Kidney epithelial cell (primary cell): ENCODE measurements at places on chromosomes 3 and 15. TPM values are rescaled to one million over a fixed set of nuclear protein-coding genes. Genes with fewer than 3 reads are reported as not detected.

DNA sequence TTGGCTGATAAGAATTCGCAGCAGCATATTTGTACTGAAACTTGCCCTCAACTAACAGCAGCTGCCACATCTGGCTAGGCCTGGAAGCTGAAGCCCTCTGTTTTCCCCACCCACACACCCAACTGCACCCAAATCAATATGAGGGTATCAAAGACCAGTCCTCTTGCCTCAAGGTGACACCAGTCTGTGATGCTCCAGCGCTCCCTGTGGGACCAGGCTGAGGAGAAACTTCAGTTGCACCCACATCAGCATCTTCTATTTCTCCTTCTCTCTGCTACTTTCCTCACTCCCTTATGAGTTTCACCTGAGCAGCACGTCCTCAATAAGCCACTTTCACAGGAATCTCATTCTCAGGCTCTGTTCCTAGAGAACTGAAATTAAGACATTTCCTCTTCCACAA, 18.7 kb upstream of the GRAMD1C start:
- no peak for DNase-seq

ISLR2 gene
- total RNA-seq, result 1.0 and 1.2 TPM in 2 replicates

DOCK3 gene
- total RNA-seq, result 1.4 and 1.7 TPM in 2 replicates

DNA sequence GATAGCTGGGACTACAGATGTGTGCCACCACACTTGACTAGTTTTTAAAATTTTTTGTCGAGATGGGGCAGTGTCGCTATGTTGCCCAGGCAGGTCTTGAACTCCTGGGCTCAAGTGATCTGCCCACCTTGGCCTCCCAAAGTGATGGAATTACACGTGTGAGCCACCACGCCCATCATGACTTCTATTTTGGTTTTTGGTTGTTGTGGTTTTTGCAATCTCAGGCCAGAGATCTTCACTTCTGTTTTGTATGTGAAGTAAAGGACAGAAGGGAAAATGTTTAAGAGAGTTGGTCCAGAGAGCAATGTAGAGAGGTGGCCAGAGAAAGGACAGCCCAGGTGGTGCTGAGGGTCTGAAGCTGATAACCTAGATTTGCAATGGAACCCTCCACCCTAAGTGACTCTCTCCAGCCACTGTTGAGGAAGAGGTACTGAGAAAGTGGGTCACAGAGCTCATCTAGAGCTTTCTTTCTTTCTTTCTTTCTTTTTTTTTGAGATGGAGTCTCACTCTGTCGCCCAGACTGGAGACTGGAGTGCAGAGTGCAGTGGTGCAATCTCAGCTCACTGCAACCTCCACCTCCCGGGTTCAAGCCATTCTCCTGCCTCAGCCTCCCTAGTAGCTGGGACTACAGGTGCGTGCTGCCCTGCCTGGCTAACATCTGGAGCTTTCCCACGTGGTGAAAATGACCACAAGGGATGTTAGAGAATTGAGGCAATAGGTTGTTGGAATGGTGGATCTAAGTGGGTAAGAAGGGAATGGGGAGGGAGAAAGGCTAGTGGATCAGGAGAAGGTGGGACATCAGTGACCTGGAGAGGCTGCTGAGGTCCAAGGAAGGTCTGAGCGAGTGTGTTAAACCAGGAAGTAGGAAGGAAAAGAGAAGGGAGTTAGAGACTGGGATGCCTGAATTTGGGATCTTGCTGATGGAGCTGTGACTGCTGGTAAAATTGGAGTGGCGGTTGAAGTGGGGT, 22.4 kb upstream of the SEMA4B start:
- no peak for DNase-seq

DNA sequence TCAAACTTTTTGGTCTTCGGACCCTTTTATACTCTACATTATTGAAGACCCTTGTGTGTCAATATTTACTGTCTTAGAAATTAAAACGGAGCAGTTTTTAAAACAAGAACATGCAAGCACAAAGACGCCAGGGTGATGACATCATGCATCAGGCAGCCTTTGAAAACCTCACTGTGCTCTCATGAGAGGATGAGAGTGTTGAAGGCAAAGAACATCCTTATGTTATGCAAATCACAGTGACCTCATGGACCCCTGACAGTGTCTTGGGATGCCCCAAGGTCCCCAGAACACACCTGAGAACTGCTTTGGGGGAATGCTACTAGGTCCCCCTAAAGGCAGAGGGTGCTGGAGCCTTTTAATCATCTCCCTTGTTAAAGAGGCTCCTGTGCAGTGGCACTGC, 51.6 kb downstream of the CHDH start:
- DNase-seq, result no peak

THUMPD3 gene
- total RNA-seq, result 30.9 and 33.2 TPM in 2 replicates

DNA sequence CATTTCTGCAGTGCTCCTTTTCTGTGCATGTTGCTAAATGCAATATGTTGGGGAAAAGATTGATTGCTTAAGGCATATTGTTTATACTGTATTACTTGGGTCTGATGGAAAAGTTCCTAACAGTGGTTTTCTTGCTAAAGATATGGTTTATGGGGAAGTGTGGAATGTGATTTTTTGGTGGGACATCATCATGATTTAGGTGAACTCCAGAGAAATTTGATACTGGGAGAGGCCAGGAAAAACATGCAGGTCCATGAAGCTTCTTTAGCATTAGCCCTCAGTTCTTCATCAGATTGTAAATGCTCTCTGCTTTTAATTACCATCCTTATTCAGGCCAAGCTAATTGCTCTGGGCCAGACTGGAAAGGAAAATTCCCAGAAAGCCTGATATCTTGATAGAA, 147.5 kb downstream of the LRTM1 start:
- DNase-seq, result no peak

- no peak for DNase-seq
These were observed 5.5 kb downstream of the IFT80 start for GRCh38 chr3:160393346-160394008.

SLC28A1 gene
- total RNA-seq, result 0.17 and 0.82 TPM in 2 replicates

GADL1 gene
- not detected in 2 replicates for total RNA-seq
